Chondrocyte (in vitro differentiated cells): ENCODE measurements at places on chromosomes 5 and 9. TPM values are rescaled to one million over a fixed set of nuclear protein-coding genes. Genes with fewer than 3 reads are reported as not detected.

DNA sequence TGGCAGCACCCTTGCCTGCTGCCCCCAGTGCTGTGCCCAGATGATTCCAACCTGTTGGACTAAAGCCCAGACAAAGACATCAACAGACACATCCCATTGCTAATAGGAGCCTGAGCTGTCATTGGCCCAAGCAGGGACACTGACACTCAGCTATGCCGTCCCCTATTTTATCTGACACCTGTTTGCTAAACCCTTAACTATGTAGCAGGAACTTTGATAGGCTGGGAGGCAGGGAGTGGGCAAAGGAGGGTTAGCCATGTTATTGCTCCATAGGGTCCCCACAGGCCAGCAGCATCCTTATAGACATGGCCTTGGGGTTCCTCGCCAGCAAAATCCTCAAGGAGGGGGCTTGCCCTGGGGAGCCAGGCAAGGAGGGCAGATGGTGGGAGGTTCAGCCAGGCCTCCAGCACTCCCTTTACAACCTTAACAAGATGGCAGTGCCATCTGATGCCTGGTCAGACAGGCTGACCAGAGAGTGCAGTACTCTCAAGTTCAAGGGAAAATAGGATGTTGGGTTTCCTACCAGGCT is 50.4 kb upstream of the CDKN2AIPNL start:
- peak; percentile 36 for DNase-seq

DNA sequence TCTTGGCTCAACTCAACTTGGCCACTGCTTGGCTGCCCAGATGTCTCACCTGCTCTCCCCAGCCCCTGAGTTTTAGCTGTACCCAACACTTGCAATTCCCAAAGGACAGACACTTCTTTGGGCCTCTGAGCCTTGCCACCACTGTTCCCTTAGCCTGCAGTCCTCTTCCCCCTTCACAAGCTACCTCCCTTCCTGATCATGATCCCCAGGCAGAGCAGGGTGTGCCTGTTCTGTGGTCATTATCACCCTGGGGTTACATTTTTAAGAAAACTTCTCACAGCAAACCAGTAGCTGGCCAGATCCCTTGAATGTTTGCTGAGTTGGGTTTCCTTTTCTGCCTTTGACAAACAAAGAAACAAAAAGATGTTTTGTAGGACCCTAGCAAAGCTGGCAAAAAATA is 87.5 kb upstream of the PRRC1 start:
- DNase-seq: no peak

DNA sequence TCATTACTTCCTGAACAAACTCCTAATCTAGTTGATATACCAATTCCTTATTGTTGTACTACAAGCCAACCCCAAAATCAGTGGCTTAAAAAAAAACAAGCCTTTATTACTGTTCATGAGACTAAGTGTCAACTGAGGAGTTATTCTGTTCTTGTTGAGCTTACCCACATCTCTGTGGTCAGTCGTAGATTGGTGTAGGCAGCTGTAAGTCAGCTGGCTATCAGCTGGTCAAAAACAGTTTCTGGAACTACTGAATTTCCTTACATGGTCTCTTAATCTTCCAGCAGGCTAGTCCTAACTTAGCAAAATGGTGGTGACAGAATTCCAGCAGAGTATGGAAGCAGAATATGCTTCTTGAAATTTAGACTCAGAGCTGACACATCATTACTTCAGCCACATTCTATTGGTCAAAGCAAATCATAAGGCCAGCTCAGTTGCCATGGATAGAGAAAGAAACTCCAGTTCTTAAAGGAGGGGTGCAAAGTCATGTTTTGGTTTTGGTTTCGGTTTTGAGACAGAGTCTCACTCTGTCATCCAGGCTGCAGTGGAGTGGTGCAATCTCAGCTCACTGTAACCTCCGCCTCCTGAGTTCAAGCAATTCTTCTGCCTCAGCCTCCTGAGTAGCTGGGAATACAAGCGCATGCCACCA is 386.1 kb upstream of the MPDZ start:
- no peak for DNase-seq

DNA sequence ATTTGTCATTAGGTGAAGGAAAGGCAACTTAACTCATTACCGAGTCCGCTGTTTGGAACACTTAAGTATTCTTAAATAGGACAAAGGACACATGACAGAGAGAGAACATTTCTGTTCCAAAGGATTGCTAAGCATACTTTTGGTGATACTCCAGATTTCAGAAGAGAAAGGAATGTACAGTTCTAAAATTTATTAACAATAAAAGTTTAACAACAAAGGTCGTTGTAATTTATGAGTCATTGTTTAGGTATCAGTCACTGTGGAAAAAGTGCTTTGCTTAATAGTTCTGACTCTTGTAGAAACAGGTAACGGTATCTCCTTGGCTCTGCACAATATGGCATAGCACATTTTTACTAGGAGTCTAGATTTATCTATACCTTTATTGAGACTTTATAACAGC is 36.3 kb upstream of the PAM start:
- DNase-seq: no peak

DNA sequence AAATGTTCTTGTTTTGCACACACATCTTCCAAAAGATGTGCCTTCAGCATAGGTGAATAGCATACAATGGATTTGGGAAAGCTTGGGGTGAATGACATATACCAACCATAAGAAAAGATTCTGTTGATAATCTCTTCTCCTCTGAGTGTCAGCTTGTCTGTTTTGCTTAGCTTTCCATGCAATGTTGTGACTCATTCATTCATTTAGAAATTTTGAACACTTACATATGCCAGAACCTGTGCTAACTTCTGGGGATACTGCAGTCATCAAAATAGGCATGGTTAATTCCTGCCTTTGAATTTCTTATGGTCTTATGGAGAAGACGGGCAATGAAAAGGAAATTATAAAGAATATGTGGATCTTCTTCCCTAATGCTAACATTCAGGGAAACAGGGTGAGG is 14.1 kb downstream of the ADRB2 start:
- no peak for DNase-seq

GRCh38 chr5:177355868-177356168 is 1.9 kb upstream of the RGS14 start:
- DNase-seq: no peak

- no peak for DNase-seq
Observed at GRCh38 chr5:142611154-142611553, 74.7 kb downstream of the FGF1 start.

DNA sequence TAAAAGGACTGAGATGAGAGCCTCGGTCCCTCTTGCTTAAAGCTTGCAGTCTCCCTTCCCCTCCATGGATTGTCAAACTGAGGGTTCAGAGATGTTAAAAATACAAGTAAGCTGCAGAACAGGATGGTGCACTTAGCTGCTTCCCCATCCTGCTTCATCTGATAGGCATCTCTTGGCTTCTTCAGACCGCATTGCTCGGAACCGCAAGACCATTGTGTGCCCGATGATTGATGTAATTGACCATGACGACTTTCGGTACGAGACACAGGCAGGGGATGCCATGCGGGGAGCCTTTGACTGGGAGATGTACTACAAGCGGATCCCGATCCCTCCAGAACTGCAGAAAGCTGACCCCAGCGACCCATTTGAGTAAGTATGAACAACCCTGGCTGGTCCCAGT is 65.5 kb upstream of the SAP30L start:
- DNase-seq: no peak

DNA sequence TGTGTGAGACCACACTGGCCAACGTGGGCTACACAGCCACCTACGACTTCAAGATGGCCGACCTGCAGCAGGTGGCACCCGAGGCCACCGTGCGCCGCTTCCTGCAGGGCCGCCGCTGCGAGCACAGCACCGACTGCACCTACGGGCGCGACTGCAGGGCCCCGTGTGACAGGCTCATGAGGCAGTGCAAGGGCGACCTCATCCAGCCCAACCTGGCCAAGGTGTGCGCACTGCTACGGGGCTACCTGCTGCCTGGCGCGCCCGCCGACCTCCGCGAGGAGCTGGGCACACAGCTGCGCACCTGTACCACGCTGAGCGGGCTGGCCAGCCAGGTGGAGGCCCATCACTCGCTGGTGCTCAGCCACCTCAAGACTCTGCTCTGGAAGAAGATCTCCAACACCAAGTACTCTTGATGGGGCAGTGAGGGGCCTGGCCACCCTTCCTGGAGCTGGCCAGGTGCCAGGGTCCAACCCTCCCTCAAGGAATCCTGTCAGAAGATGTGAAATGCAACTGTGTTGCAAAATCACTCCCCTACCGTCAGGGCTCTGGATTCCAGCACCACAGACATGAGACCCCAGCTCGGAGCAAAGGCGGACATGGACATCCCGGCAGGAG is 11.1 kb downstream of the DIPK1B start:
- peak; percentile 92 for DNase-seq

- DNase-seq: no peak
Observed at GRCh38 chr9:130934702-130935647, 4.1 kb downstream of the FIBCD1 start.

DNA sequence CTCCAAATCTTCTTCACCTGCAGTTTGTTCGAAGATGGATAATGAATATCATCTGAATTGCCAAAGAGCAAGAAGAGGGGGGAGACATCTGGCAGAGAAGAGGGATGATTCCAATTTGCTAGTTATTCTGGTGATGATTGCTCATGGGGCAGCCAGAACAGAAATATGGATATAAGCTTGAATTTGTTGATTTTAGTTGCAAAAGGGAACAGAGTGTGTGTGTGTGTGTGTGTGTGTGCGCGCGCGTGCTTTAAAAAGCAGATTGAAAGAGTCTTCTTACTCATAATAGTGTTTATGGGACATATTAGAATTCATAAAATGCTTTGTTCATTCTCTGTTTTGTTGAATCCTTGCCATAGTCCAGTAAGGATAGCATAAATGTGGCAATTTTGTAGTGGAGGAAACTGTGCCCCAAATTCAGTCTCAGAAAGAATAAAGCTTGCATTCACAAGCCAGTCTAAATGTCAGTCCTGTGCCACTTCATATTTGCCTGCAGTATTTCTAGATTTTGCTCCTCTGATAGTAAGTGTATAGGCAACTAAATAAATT is 436.3 kb upstream of the KLF4 start:
- no peak for DNase-seq

DNA sequence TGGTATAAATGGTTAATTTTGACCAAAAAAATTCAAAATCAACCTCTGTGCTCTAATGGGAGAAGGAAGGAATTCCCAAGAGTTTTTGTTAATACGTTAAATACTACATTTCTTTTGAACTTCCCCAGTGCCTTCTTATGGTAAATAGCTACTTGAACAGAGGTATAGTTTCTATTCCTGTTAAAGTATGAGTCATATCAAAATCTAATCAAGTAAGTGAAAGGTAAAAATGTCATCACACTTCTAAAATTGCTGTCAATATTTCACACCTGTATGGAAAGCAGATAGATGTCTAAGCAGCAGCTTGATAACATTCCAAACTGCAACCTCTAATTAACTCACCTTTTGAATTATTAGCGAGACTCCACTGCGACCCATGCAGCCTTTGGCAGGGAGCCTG is 214.1 kb upstream of the MEF2C start:
- DNase-seq: no peak

GRCh38 chr9:13020146-13021040 is 245.6 kb downstream of the LURAP1L start:
- DNase-seq: no peak

- DNase-seq: no peak
Observed at GRCh38 chr5:173618927-173619519, 2.6 kb upstream of the BOD1 start.

DNA sequence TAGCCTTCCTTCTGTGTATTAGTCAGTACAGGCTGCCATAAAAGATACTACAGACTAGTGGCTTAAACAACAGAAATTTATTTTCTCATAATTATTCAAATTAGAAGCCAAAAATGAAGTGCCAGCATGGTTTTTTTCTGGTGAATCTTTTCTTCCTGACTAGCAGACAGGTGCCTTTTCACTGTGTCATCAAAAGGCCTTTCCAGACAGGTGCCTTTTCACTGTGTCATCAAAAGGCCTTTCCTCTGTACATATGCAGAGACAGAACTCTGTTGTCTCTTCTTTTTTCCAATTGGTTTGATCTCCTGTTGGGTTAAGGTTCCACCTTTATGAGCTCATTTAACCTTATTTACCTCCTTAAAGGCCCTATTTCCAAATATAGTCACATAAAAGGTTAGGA is 599.9 kb downstream of the ISL1 start:
- no peak for DNase-seq

DNA sequence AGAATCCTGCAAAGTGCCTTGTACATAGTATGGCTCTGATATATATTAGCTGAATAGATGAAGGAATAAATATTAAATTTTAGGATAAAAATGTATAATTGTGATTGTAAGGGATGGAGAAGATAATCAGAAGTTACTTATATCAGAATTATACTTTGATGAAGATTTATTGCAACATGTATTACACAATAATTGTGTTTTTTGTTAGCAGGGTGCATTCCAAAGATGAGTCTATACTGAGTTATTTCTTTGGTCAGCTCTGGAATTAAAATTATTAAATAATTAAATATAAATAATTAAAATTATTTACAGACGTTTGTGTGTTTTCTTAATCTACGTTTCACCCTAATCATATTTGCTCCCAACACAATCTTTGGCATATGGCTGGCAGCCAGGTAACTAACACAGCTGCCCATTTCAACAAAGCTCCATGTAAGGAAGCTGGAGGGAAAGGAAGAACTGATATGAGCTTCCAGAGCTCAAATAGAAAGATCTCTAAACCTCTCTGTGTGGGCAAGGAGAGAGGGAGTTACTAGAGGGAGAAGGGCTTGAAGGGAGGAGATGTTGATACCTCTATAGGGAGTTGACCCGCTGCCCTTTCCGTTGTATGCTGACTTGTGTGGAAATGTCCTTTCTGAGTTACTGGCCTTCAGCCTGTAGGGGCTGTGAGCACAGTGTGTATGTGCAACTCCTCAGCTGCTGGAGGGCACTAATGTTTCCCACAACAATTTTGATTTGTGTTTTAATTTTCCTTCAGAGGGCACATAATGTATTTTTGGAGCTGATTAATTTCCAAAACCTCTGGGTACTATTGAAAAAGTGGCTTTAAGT is 403.4 kb downstream of the MAN2A1 start:
- no peak for DNase-seq

DNA sequence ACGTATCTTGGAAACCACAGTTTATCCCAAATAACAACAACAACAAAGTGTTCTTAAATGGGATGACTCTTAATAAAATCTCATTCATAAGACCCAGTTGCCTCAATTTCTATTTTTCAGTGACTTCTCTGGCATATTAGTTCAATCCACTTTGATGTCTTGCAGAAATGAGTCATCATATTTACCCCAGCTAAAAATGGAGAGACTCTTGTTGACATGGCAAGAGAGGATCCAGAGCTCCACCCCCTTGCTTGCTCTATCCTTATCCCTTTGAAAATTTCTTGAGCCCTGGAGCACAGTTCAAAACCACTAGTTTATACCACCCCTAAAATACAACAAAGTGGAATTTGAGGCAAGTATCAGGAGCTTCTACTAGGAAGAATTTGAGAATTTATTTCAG is 20.8 kb downstream of the VCAN start:
- no peak for DNase-seq

Gene BRIX1
- total RNA-seq: 14.7 to 24.1 TPM (median 15.7 TPM) in 3 replicates

Gene LECT2
- total RNA-seq: not detected in 3 replicates

Gene FAM221B
- total RNA-seq: not detected in 3 replicates

Gene PCDH12
- total RNA-seq: 0.02 TPM in 1 of 3 replicates, not detected in the others

Gene ACER2
- 0.48 to 0.79 TPM (median 0.65 TPM) in 3 replicates for total RNA-seq

Gene ST8SIA4
- 0.42 TPM in 1 of 3 replicates, not detected in the others for total RNA-seq

Gene IL9
- total RNA-seq: not detected in 3 replicates

Gene PCDHB2
- 60.5 to 90.1 TPM (median 64.5 TPM) in 3 replicates for total RNA-seq

Gene IL4
- total RNA-seq: not detected in 3 replicates
